Effector CD8-positive, alpha-beta T cell (primary cell): ENCODE measurements at places on chromosomes 2 and 18.

DNA sequence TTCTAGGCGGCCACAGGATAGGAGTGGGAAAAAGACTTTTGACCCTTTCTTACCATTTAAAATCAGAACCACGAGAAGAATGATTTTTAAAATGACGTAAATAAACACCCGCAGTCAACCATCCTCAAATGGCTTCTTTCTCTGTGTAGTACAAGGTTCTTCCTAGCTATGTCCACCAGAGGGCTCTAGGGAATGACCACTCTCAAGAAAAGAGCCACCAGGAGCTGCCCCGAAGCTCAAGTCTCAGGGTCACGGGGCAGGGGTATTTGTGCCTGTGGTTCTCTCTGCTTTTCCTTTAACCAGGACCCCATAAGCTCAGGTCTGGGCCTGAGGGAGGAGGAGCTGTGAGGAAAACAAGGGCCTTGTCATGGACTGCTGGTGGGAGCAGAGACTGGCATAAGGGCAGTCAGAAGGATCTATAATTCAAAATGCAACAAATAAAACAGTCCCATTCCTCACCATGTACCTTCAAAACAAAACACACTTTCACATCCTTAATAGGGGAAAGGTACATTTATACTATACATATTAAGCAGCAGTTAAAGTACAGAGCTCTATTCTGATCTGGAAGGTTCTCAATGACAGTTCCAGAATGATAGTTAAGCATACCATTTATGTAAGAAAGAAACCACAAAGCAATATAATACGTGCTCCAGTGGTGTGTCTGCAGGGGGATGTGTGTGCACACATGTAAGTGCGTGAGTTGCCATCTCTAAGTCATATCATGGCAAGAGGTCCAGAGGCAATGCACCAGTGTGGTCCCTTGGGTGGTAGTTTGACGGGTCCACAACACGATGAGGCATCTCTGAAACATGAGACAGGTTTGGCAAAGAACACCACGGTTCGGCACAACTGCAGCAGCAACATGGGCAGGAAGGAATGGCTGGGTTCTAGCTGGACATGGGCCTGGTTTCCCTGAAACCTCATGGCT, 18.6 kb downstream of the LYPD1 start:
- DNase-seq: no peak

DNA sequence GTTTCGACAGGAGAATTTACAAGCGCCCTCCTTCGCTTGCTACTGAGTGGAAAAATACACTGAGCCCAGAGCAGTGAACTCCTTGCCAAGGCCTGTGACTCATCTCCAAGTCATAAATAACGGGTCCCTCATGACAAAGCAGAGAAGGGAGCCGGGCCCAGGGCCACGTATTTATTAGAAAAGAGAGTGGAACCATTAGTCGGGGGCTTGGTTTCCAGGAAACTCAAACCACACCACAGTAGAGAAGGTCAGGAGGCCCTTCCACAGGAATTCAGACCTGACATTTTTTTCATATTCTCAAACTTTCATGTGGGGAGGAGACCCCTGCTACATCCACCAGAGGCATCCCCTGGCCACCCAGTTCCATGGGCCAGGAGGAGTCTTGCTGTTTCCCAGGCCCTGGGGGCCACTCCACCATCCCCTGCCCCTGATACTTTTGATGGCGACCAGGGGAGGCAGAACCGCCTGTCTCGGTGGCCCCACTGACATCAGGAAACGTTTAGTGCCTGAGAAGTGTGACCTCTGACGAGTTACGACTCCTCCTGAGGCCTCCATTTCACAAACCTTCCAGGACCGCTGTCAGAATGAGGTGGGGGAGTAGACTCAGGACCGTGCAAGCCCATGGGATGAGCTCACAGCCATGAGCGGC, 289.7 kb downstream of the DYSF start:
- no peak for DNase-seq

- no peak for DNase-seq
Measured at GRCh38 chr2:131557558-131558321, 30.1 kb downstream of the CCDC74A start.

GRCh38 chr18:77505499-77505898, 255.9 kb downstream of the GALR1 start:
- DNase-seq: no peak

GRCh38 chr2:5412001-5412400, 280.2 kb upstream of the SOX11 start:
- no peak for DNase-seq

DNA sequence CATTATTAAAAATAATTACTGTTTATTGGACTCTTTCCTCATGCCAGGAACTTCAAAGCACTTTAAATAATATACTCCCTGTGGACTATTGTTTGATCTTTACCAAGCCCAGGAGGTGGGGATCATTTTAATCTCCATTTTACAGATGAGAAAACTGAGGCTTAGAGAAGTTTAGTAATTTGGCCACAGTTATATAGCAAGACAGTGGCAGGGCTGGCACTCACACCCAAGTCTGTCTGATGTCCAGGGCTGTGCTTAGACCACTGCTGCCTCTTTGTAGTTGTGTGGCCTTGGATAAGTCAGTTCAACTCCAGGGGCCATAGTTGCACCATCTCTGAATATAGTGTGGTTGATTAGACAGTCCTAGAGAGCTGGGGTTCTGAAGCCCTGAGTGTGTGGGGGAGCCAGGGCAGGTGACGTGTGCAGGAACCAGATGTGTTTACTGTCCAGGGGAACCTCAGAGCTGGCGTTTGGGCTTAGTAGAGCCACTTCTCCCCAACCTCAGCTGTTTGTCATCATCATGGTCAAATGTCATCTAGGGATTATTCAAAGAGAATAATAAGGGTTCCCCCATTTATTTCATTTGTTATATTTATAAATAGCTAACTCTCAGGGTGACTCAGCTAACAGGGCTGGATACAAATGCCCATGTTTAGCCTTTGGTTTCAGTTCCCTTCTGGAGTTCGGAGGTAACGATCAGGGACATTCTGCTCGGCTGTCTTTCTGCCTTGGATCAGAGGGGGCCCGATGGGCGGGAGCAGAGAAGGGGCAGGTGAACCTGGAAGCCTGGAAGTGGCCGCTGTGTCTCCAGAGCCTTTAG, 68.0 kb downstream of the BOLA3 start:
- DNase-seq: no peak

DNA sequence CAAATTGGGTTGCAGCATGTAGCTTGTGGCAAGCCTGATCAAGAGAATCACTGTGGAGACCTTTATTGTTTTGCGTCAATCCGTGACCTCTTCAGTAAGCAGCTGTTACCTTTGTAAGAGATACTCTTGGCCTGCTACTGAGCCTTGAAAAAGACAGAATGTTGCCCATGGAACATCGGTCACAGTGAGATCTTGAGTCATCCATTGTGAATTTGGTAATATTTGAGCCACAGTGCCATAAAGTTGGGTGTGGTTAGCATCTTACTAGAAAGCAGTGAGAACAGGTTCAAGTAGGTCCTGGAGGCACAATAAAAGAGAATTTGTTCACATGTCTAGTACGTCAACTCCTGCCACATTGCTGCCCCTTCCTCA, 12.7 kb upstream of the EFR3B start:
- no peak for DNase-seq

DNA sequence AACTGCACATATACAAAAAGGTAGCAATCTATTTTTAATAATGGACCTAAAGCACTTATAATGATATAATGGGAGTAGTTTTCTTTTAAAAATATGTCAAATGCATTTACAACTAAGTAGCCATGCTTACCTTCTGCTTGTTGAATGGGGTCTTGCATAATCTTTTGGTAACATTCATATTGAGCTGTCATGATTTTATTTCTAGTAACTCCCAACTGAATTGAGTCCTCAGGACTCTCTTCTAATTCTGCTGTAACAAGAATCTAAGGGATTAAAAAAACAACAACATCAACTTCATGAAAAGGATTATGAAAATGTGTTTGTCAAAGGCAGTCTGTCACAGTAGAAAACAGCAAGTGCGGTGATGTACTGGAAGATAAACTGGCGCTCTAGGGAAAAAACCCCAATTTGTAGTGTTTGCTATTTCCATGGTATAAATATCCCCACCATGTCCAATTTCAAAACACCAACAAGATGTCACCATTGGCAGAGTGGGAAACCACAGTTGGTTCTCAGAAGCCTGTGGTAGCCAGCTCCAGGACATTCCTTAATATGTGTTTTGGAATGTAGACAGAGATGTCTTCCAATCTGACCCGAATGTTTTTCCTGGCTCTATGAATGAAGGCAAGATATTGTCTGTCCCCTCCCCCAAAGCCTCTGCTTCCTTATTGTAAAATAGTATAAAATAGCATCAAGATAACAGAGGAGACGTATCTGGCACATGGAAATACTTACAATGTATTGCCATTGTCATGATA, 64.8 kb downstream of the CALCRL start:
- no peak for DNase-seq

DNA sequence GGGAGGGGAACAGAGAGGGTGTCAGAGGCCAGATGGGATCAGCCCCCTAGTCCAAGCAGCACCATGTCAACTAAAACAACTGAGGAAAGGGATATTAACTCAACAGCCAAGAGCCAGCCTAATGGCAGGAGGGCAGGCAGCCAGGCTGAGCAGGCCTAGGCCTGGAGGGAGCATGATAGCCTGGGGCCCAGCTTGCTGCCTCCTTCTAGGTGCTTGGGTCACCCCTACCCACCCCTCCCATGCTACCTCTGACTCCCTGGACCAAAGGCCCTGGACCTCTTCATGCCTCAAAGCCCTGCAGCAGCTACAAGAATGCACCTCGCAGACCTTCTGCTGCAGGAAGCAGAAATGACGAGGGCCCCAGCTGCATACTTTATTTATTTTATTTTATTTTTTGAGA, 22.1 kb upstream of the TNS1 start:
- no peak for DNase-seq

- no peak for DNase-seq
Measured at GRCh38 chr2:61135510-61135909, 26.5 kb upstream of the C2orf74 start.

DNA sequence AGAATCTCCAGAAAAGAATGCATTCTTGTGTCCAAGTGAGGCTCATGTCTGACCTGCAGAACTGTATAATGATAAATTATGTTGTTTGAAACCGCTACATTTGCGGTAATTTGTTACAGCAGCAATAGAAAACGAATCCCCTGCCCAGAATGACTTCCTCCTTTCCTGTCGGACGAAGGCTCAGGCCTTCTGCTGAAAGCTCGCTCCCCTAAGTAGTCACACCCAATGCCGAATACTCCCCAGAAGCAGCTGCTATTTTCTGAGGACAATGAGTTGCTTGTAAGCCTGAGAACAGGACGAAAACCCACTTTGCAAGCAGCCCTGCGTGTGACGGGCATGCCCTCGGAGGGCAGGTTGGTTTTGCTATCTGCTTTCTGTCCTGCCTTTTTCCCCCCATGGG, 27.7 kb upstream of the PTPN4 start:
- DNase-seq: no peak

GRCh38 chr18:1665079-1665478, 760.4 kb downstream of the ADCYAP1 start:
- DNase-seq: no peak

GRCh38 chr18:42177390-42177789, 222.4 kb downstream of the PIK3C3 start:
- DNase-seq: no peak

DNA sequence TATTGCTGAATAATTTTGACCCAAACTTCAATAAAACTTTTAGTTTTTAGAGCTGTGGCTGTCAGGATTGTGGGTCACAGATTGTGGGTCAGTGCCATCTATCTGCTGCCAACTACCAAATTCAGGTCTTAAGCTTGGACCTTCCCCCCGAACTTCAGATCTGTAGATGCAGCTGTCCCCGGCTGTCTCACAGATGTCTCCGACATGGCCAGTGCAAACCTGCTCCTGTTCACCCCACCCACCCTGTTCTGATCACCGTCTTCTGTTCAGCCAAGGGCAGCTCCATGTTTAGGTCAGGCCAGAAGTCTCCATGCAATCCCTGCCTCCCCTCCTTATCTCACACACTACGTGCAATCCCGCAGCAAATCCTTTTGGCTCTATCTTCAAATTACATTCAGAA, 175.0 kb downstream of the PRKCE start:
- DNase-seq: no peak

DNA sequence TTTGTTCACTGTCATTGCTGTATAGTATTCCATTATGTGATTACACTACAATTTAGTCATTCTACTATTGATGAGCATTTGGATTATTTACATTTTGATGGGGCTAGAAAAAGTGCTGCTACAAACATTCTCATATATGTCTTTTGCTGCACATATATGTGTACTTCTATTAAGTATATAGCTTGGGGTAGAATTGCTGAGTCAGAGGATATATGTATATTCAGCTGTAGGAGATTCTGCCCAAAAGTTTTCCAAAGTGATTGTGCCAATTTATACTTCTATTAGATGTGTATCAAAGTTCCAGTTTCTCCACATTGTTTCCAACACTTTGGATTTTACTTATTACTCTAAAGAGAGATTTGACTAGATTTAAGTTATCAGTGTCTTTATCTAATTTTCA, 101.7 kb upstream of the UGP2 start:
- no peak for DNase-seq

GRCh38 chr2:166768393-166769123, 119.7 kb upstream of the XIRP2 start:
- no peak for DNase-seq

DNA sequence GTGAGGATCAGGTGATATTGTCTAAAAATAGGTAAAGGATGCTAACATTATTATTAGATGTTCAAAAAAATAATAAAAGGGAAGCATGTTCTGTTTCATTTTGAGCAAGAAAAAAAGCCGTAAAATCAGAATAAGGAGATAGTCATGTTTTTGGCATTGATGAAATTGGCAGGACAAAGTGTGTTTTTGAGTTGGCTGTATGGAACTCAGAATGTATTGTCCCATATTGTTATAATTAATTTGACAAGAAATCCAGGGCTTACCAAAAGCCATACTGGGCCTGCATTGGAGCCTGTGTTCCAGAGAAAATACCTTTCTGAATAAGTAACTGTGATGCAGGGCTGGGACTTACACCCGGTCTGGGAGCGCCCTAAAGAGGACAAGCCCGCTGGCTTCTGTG, 232.0 kb downstream of the AGAP1 start:
- no peak for DNase-seq

- DNase-seq: no peak
Measured at GRCh38 chr2:46268196-46268595, 29.0 kb upstream of the EPAS1 start.

DNA sequence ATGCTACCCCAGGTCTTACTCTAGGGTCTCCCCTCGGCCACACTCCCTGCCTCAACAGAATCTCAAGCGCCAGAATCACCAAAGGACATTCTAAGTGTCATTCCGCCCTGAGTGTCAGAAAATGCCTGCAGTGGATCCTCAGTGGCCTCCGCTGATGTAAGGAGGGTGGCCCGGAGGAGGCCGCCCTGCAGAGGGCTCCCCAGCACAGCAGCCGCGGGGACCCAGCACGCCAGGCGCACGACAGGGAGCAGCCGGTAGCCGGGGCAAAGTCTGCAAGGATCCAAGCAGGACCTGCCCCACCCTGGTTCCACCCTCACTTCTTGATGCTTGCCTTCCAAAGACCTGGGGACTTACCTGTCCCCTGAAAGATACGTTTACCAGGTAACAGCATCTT, 54.2 kb upstream of the ID2 start:
- no peak for DNase-seq

DNA sequence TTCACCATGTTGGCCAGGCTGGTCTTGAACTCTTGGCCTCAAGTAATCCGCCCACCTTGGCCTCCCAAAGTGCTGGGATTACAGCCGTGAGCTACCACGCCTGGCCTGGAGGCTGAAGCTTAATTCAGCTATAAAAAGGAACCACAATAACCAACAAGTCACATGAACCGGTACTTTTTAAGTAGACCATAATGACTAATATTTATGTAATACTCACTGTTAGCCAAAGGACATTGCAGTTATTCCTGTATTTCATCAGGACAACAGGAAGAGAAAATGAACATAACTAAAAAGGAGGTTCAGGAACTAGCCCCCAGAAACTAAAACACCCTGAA, 49.0 kb upstream of the TMEM87B start:
- no peak for DNase-seq
